ENCODE measurements at places on chromosomes 12 and 14.

DNA sequence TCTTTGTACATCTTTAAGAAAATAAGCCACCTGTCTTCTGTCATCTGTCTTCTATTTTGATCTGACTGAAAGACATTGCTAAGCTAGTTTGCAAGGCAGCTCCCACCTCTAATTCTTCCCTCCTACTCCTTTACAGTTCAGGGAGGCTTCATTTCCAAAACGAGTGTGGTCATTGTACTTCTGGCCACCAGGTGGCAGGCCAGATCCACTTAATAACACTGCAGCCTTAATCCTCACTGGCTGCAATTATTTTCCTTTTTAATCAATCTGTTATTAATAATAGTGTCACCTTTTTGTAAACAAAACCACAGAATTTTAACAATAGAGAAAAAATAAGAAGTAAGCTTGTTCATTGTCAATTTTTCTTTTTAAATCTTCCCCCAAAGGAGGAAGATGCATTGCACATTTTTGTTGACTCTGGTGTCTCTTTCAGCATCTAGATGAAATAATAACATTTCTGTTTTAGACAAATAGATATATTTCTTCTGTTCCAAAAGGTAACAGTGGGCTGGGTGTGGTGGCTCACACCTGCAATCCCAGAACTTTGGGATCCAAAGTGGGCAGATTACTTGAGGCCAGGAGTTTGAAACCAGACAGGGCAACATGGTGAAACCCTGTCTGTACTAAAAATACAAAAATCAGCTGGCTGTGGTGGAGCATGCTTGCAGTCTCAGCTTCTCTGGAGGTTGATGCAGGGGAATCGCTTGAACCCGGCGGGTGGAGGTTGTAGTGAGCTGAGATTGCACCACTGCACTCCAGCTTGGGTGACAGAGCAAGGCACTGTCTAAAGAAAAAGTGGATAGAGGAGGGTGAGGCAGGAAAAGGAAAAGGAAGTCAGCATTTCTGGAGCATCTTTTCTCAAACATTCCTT, 23.3 kb downstream of the GABARAPL1 start:
- no peak for DNase-seq

DNA sequence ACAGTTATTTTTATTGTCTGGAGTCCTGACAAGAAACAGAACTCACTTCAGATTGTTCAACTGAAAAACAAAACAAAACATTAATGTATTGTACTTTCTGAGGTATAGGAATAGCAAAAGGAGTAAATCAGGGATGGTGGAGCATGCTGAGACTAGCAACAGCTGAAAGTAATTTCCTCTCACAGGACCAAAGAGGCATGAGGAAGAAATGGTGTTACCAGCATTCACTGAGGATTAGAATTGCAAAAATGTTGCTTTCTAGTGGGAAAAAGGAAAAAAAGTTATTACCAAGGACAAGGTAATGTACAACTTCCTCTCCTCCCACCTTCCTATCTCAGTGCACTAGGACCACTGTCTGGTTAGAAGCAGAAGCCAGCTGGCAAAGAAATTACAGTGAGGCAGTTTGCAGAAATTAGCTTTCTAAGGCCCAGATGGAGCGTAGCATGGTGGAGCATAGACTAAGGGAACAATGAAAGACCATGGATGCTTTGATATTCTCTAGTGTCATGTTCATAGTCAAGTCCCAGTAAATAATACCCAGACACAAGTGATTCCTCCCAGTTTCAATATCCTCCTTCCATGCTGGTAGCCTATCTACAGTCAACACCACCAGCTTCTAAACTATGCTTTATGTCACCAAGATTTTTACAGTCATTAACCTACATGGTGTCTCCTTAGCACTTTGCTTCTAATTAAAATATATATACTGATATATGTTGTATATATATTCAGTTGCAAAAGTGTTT, 133.7 kb upstream of the DCN start:
- no peak for DNase-seq

- peak; percentile 48 for DNase-seq
Measured at GRCh38 chr14:95460647-95461478, 55.6 kb downstream of the SYNE3 start.

GRCh38 chr12:77728018-77728417, 102.7 kb upstream of the NAV3 start:
- DNase-seq = no peak

GRCh38 chr12:63403256-63403655, 252.3 kb upstream of the AVPR1A start:
- DNase-seq = no peak

DNA sequence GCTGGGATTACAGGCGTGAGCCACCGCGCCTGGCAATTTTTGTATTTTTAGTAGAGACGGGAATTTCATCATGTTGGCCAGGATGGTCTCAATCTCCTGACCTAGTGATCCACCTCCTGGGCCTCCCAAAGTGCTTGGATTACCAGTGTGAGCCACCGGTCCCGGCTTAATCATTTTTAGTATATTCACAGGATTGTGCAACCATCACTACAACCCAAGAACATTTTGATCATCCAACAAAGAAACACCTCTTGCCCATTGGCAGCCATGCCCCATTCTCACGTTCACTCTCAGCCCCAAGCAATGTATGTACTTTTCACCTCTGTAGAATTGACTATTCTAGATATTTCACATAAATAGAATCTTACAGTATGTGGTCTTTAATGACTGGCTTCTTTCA, 19.9 kb downstream of the SP1 start:
- no peak for DNase-seq

DNA sequence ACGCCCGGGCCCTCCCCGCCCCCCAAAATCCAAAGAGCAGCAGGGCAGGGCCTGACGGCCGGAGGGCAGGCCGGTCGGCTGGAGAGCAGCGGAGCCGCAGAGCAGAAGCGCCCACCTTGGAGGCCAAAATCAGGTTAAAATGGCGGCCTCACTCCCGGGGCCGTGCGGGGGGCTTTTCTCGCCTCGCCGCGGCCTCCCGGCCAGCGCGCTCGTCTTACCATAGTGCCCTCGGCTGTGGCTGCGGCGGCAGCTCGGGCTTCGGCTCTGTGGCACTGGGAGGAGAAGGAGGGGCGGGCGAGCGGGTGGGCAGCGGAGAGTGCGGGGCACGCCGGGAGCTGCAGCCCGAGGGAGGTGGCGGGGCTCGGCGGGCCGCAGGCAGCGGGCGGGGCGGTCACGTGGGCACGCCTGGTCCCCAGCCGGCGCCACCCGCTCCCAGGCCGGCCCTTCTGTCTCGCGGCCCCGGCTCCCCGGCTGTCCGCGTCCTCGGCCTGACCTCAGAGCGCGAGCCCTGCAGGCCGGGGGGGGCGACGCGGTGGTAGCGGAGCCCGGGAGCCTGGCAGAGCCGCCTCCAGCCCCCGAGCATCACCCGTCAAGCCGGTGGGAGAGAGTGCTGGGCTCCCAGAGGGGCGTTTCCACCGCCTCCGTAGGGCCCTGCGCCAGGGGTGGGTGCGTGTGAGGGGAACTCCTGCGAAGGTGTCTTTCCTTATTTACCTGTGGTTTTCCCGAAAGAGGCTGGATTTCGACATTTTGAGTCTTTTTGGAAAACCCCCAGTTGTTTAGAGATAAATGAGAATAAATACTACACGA, at the start of gene CFL2:
CFL2 (minus strand) TSS at position 274 of the 807 bp plus-strand sequence; CDS start at position 221, 53 bp downstream.
- DNase-seq = no peak

DNA sequence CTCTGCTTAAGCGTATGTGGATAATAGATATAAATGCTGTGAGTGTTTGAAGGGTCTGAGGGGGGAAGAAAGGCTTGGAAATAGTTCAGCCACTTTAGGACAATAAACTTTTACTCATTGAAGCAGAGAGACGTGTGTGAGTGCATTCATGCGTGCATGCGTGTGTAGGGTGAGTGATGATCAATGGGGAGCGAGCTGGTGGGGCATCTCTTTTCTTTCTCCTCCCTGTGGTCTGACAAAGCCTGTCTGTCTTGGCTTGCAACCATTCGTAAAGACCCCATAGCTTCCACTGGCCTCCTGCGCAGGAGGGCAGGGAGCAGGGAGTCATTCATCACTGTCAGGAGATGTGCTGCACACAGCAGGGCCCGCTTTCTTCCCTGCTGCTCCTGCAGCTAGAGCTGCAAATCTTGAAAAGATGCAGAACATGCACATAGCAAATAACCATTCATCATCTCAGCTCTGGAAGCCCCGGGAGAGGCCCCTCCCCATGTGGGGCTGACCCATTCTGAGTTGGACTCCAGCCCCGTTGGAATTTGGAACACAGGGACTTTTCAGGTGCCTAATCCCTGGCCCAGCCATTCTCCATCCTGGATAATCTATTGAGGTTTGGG, 223.2 kb downstream of the PPM1H start:
- DNase-seq = no peak

DNA sequence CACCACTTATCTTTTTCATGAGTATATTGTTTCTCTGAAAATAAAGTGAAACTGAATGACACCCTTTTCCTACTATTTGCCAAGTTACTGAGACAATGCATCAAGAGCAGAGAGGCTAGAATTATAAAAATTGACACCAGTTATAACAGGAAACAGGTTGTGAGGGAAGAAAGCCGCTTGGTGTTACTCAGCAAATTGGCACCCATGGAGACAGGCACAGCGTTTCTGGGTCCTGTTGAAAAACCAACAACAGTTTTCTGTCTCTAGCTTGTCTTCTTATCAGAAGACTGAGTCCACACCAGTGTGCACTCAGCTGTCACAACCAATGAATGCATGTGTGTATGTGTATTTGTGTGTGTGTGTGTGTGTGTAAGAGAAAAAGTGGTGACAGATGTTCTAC, 267.7 kb downstream of the KCNH5 start:
- DNase-seq = no peak

DNA sequence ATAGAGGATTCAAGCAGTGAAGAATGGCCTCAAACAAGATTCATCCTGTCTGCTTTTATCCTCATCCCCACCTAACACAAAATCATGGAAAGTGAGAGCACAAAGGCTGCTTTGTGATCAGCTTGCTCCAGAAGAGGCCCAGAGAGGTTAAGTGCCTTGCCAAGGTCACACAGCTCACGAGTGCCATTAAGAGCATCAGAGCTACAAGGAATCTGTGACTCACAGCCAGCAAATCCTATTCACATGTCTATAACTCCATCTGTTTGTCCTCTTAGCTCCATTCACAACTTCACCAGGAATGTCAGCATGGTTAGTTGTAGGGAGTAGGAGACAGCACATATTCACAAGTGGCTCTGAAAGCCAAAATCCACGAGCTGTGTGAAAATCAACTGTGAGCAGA, 79.8 kb downstream of the TTC9 start:
- no peak for DNase-seq

DNA sequence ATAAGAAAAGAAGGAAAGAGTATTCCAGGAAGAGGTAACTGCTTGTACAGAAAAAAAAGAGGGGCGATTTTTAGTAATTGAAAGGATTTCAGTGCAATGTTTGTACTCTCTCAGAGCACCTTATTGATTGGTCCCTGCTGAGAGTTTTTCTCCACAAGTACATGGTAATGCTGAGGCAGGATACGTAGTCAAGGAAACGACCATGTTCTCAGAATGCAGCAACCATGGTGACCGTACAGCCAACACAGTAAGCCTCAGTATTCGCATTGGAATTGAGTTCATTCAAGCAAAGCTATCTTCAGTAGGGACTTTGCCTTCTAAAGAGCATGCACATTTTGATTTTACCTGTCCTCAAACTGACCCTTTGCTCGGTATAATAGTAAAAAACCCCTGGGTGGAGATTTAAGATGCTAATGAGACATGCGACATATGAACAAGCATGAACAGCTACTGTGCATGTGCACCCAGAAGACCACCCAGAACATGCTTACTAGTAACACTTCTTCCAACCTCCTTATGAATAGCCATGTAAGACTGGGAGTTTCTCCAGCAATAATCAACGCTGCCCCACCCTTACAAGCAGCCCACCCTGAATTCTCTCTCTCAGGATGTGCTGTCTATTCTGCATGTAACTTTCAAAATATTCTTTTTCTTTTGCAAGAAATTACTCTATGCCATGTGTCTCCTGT, 6.2 kb upstream of the SLC41A2 start:
- DNase-seq = no peak

GRCh38 chr12:1808798-1809480, 11.4 kb upstream of the LRTM2 start:
- no peak for DNase-seq

- no peak for DNase-seq
Measured at GRCh38 chr14:68730811-68731425, 61.9 kb downstream of the ZFP36L1 start.

DNA sequence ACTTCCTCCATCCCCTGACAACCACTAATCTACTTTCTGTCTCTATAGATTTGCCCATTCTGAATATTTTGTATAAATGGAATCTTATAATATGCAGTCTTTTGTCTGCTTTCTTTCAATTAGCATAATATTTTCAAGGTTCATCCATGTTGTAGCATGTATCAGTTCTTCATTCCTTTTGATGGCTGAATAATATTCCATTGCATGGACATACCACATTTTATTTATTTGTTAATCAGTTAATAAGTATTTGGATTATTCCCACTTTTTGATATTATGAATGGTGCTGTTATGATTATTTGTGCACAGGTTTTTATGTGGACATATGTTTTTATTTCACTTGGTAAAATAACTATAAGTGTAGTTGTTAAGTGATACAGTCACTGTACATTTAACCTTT, 155.1 kb upstream of the WSCD2 start:
- no peak for DNase-seq

- DNase-seq = no peak
Measured at GRCh38 chr14:74703043-74703442, 9.8 kb downstream of the AREL1 start.

- DNase-seq = no peak
Measured at GRCh38 chr12:20367583-20368113, 689 bp upstream of the PDE3A start.

DNA sequence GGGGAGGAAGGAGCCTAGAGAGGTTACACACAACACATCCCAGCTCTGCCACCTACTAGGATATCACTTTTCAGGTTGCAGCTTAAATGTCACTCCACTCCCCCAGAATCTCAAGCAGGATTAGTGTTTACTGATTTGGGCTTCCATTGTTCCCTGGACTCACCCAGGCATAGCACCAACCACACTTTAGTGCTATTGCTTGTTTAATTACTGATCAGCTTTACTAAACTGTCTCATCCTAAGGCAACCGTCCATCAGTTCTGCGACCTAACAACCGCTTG, 6.1 kb upstream of the KRT18 start:
- DNase-seq = no peak

GRCh38 chr12:52836491-52837412, 2.6 kb upstream of the KRT79 start:
- DNase-seq = no peak

DNA sequence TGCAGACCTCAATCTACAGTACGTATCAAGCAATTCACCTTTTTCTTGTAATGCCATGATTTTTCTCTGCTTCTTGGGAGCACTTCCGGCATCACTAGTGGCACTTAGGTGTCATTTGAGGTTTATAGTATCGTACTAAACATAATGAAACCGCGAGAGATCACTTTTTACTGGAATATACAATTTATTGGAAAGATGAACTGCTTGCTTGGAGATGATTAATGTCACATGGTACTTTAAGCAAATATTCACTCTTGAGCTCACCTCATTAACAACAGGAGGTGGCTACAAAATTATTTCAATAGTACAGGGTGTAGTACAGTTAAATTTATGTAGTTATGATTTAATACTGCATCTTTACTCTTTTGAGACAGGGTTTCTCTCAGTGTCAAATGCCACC, 11.5 kb downstream of the FUT8 start:
- DNase-seq = no peak

- no peak for DNase-seq
Measured at GRCh38 chr14:98182393-98183055, 1089.5 kb downstream of the BCL11B start.
